ENCODE measurements at places on chromosomes 6 and 20.

DNA sequence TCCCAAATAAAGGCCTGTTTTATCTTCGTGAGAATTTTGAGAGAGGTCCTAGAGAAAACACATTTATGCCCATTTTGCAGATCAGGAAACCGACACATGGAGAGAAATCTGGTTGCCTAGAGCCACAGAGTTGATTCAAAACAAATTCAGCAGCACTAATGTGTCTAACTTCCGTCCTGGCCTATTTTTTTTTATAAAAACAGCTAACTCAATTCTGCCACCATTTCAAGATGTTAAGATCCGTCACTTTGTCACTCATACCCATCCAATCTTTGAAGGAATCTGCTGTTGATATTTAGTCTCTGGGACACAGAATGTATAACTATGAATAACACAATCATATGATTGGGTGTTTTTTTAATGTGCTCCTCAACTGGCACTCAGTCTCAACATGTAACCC is 611.1 kb upstream of the ARID1B start:
- no peak for DNase-seq

- DNase-seq, result no peak
Observed at GRCh38 chr20:64077876-64078551, 1.3 kb downstream of the RGS19 start.

DNA sequence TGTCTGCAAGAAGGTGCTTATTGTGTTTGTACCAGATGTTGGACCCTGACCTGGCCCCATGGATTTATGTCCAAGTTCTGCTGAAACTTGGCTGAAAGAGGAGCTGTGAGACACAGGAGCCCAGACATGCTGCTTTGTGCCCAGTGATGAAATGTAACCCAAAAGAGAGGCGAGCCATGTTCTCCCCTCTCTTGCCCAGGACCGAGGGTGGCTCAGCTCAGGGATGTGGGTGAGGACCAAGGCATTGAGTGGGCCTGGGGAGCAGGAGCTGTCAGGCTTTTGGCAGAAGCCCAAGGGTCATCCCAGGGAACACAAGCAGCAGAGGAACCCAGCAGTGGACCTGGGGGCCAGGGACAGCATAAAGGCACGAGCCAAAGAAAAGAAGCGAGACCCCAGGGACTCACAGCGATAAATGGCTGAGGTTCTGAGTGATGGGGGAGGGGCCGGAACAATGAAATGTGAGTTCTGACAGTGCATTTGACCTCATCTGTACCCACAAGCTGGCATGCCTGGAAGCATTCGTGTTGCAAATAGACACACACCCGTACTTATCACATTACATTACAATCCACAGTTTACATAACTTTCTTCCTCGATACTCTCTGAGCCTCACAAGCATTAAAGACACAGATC is 363.4 kb upstream of the JARID2 start:
- DNase-seq, result no peak

- no peak for DNase-seq
Observed at GRCh38 chr6:140718021-140718420, 1343.6 kb upstream of the CITED2 start.

DNA sequence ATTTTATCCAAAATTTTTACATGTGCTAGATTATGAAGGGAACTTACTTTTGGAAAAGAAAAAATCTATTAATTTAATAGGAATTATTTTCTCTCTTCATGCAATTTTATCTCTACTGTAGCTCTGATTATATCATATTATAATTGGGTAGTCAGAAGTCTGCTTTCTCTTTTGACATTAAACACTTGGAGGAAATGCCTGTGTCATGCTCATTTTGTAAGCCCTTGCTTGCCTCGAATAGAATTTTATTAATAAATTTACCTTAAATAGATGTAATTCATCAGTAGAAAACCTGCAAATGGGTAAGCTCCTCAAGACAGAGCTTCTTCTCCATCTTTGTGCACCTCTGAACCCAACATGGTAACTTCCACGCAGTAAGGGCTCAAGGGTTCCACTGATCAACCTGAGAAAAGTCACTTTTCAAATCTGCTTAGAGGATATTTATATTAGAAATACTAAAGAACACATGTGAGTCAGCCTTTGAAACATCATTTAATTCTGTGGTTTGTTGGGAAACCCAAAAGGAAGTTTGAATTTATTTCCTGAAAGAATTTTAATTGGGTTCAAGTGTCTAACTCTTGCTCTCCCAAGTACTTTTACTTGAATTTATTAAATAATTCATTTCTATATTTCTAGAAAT is 266.0 kb downstream of the ALDH8A1 start:
- no peak for DNase-seq

DNA sequence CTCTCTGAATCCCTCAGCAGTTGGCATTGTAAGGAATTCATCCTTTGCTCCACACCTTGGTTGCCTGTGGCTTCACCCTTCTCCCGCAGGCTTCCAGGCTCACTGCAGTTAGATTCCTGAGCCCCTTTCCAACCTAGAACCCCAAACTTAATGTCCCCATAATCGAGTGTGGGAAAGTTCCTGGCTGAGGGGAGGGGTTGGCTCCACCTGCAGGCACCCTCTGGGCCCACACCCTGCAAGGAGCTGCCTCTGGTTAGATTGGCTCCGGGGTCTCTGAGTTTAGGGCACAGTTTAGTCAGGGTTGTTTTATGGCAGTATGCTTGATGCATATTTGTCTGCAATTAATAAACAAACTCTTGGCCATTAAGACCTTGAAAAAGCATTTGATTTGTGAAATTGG is 63.4 kb downstream of the MTHFD1L start:
- DNase-seq, result no peak

Data from stimulated activated CD8-positive, alpha-beta memory T cell treated with anti-CD3 and anti-CD28 coated beads, Interleukin-15, amount 100 ng/mL, for 4 hours (primary cell).